HAP-1 (cell line): ENCODE measurements at places on chromosomes 1 and 21.

- DNase-seq: no peak
These were observed 6.8 kb downstream of the C1orf198 start for GRCh38 chr1:230861489-230861888.

GRCh38 chr1:65009724-65010420, 43.5 kb upstream of the JAK1 start:
- DNase-seq: no peak

DNA sequence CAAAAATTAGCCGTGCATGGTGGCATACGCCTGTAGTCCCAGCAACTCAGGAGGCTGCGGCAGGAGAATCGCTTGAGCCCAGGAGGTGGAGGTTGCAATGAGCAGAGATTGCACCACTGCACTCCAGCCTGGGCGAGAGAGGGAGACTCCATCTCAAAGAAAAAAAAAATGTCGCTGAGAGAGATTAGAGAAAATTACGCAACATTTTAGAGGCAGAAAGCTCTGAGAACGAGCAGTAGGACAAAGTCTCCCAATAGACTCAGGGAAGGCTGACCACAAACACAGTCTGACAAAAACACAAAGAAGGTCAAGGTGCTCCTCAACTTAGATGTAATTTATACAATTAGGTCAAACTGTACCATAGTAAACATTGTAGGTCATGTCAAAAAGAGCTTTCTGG, 367.6 kb upstream of the ZRANB2 start:
- no peak for DNase-seq

DNA sequence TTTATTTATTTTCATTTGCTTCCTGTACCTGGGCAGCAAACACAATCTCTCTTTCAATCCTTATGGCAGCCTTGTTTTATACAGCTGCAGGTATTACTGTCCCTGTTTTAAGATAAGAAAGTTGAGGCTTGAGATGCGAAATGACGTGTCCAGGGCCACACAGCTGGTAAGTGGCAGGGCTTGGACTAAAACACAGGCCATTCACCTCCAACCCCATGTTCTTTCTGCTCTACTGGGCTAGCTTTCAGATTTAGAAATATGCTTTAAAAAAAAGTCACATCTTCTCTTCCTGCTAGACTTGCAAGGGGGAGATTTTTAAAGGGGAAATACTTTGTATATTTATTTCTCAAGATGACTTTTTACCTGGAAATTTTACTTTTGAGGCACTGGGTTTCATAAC, 62.8 kb downstream of the CNST start:
- no peak for DNase-seq

- DNase-seq: no peak
These were observed 72.2 kb downstream of the SNX7 start for GRCh38 chr1:98733782-98734112.

DNA sequence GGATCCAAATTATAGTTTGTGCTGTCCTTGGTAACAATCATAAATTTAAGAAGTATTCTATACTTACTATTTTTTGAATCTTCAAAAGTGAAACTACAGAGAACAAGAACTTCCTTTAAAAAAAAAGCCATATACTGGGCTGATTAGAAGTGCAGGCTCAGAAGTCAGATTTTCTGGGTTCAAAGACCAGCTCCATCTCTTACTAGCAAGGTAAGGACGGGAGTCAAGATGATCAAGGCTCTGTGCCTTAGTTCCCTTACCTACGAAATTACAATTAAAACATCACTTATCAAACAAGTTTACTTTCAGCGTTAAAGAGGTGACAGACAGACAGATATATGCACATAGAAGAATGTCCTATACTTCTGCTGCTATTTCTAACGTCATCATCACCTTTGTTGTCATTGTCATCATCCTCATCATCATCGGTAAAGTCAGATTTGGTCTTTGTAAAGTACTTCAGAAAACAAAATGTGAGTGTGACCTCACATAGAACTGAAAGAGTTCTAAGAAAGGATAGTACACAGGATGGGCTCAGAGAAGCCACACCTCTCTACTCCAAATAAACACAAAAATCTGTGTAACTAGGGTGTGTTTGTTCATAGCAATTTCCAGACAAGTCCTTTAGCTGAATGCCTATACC, 178.7 kb downstream of the VAV3 start:
- DNase-seq: no peak

DNA sequence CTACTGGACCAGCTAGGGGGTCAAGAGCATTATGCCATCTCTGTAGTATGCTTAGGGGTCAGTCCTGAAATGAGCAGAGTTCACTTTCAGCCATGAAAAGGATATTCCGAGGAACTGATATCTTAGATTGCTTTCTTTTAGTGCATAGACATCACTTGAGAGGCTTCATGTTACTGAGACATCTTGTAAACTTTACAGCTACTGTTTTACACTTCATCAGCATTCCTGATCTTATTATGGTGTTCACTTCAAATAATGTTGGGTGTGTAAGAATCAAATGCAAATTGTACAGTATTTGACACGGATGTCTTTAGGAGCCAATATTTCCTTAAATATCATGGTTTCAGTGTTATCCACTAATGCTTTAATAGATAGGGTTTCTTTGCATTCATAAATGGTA, 22.4 kb upstream of the CLDN14 start:
- DNase-seq: no peak

DNA sequence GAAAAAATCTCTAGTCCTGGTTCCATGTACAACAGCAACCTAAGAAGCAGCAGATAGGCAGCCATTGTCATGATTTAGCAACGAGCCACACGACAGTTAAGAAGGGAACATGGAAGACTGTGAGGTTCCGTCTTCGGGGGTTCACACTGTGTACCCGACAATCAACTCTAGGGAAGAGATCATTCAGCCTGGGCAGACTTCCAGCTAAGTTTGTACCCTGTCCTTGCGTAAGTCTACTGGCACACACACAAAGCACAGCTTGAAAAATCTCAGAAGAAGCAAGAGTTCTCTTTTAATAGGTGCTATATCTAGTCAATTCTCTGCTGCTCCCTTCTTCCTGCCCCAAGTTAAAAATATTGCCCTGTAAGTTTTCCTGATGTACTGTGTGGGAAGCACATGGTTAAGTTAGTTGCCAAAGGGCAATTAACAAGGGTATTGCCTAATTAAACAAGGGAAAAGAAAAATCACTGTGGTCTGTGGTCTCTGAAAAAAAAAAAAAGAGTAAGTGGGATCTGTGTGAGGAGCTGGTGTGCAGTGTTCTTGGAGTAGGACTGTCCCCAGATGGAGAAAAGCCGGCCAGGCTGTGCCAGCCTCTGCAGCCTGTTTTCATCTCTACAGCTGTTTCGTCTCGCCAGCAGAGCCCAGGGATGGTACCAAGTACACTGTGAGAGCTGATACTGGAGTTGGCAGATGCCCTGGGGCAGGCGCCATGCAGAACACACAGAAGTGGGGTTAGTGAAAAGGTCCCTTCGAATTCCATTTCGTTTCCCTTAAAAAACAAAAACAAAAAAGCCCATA, 6.4 kb upstream of the MYBPHL start:
- no peak for DNase-seq

DNA sequence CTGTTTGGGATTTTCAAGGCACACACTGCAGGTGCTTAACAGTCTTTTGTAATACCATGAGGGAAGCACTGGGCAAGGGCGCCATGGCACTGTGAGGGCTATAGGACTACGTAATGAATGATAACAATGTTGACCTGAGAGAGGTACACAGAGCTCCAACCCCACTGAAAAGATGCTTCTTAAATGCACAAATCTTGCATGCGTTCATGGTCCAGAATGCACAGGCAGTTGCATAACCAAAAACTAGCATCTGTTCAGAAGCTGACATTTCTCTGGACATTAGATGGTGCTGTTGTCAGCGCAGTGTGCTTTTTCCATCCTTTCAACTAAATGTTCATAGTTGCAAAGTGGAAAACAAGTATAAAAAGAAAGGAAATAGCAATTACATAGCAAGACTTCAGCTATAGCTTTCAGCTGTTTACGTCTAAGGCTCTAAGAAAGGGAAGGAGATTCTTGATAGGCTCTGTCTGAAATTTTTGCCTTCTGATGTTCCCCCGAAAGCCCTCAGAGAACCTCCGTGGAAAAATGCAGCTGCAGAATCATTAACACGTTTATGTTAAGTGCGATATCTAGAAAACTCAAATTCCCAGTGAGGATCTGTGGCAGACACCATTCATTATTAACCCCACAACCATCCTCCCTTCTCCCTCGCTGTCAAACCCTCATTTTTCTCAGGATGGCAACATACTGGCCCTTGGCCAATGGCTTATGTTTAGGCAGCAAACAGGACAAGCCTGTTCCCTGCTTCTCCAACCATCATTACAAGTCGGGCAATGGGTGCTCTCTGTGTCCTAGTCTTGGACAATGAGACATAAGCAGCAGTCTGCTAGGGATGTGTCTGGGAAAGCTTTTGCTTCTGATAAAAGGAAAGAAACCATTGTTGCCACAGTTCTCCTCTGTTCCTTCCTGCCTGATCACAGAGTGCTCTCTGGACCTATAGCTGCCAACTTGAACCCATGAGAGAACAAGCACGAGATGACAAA, 8.2 kb upstream of the TARBP1 start:
- DNase-seq: no peak

DNA sequence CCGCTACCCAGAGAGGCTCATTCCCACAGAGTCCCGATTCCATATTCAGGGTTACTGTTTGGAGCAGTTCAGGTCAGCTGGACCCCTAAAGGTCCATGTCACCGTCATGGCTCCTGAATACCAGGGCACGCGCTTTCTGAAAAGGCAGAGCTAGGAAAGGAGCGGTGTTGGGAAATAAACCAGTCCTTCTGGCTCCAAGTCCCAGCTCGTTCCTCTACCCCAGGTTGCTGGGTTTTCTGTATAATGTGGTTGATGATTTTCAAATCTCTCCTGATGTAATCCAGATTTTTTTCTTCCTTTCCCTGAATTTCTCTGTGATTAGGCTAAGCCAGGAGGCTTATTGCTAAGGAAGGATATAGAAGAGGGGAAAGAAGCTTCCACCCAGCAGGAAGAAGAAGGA, 14.0 kb upstream of the PKP1 start:
- DNase-seq: no peak

GRCh38 chr1:115609021-115609420, 32.7 kb upstream of the VANGL1 start:
- DNase-seq: no peak

GRCh38 chr1:162036163-162036562, 12.5 kb upstream of the OLFML2B start:
- DNase-seq: no peak

GRCh38 chr1:243260221-243260880, 4.5 kb downstream of the SDCCAG8 start:
- no peak for DNase-seq

GRCh38 chr1:239963856-239964255, 127.8 kb upstream of the FMN2 start:
- DNase-seq: no peak

GRCh38 chr1:3364551-3364950, 89.9 kb upstream of the ARHGEF16 start:
- no peak for DNase-seq

GRCh38 chr1:15065736-15066135, 87.8 kb upstream of the TMEM51 start:
- no peak for DNase-seq

DNA sequence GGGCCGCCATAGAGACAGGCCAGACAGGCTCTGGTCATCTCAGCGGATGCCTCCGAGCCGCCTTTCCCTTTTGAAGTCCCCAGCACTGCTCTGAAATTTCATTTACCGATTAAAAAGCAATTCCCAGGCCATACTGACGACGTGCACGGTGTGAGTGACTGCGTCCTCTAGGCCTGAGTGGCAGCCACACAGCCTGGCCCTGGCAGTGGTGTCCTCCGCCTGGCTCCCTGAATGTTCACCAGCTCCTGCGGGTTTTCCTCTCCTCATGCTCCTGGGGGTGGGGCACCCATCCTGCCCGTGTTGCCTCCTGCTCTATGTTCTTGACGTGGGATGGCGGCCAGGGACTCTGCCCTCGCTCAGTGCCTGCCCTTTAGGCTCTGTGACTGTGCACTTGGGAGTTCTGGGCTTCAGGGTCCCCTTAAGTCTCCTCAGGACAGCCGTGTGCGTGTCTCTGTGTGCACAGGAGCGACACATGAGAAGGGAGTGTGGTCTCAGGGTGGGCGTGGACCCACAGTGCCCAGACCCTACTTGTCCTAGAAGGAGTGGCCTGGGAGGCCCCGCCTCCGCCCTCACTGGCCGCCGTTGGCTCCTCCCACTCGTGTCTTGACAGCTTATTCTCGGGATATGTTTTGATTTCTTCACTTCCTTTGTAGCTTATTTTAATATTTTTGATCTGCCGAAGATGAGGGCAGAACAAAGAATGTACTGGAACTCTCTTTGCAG, 3.6 kb downstream of the SKI start:
- peak; percentile 90 for DNase-seq

- DNase-seq: no peak
These were observed 24.1 kb upstream of the LBR start for GRCh38 chr1:225451840-225452515.

- no peak for DNase-seq
These were observed 298 bp downstream of the SSBP3 start for GRCh38 chr1:54405898-54406293.

GRCh38 chr1:99756598-99756997, 9.8 kb downstream of the FRRS1 start:
- DNase-seq: no peak

GRCh38 chr1:39525366-39526165, 34.1 kb downstream of the BMP8A start:
- DNase-seq: no peak

GRCh38 chr1:11044086-11044848, 2.8 kb downstream of the MASP2 start:
- DNase-seq: no peak

GRCh38 chr1:226207048-226207447, 16.4 kb upstream of the MIXL1 start:
- DNase-seq: no peak

GRCh38 chr1:224203243-224204016, 20.4 kb downstream of the DEGS1 start:
- no peak for DNase-seq

DNA sequence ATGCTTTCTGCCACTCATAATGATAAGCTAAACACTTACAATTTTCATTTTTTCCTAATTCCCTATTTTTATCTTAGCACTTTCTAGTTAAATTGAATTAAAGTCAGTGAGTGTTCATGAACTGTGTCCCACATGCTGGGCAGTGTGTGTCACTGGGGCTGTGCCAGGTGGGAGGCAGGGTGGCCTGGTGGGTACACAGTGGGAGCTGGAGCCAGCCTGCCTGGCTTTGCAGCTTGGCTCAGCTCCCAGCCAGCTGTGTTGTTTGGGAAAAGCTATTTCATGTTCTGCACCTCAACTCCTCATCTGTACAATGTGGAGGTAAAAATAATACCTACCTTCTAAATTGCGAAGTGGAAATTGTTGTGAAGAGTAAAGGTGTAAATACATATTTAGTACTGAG, 238.4 kb downstream of the PLA2G4A start:
- DNase-seq: no peak

DNA sequence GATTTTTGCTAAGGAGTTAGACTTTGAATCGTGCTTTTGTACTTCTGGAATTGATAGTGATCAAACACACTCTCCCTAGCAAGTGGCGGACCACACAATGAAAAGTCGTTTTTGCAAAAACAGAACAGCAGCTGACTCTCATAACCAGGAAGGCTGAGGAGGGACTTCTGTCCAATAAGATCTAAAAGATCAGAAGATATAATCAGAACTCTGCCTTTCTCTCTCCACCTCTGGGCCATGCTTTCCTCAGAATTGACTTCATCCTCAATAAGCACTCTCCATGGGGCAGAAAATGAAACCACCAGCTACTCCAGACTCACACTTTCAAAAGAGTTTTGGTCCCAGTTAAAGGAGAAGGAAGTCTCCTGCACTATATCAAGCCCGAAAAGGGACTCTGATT, 55.3 kb upstream of the SAMD13 start:
- no peak for DNase-seq

GRCh38 chr1:89143484-89143883, 17.6 kb upstream of the GBP2 start:
- DNase-seq: no peak
